ENCODE measurements at places on chromosomes 7 and 10.

GRCh38 chr7:93147363-93147762 lies 822 bp downstream of the SAMD9L start:
- DNase-seq: no peak

GRCh38 chr10:77834540-77834939 lies 92.0 kb downstream of the DLG5 start:
- DNase-seq: no peak

DNA sequence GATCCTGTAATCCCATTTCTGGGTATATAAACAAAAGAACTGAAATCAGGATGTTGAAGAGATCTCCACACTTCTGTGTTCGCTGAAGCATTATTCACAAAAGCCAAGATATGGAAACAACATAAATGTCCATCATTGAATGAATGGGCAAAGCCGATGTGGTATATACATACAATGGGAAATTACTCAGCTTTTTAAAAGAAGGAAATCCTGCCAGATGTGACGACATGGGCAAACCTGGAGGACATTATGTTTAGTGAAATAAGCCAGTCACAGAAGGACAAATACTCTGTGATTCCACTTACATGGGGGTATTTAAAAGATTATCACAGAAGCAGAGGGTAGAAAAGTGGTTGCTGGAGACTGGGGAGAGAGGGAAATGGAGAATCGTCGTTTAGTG lies 23.9 kb upstream of the FAM107B start:
- DNase-seq: no peak

GRCh38 chr7:119919986-119920385 lies 353.0 kb upstream of the KCND2 start:
- DNase-seq: no peak

- no peak for DNase-seq
Observed at GRCh38 chr7:44748948-44749731, 493 bp downstream of the ZMIZ2 start.

GRCh38 chr7:130918129-130919052 lies 184.4 kb upstream of the KLF14 start:
- DNase-seq: no peak

GRCh38 chr7:112293416-112293815 lies 86.9 kb downstream of the ZNF277 start:
- DNase-seq: no peak

DNA sequence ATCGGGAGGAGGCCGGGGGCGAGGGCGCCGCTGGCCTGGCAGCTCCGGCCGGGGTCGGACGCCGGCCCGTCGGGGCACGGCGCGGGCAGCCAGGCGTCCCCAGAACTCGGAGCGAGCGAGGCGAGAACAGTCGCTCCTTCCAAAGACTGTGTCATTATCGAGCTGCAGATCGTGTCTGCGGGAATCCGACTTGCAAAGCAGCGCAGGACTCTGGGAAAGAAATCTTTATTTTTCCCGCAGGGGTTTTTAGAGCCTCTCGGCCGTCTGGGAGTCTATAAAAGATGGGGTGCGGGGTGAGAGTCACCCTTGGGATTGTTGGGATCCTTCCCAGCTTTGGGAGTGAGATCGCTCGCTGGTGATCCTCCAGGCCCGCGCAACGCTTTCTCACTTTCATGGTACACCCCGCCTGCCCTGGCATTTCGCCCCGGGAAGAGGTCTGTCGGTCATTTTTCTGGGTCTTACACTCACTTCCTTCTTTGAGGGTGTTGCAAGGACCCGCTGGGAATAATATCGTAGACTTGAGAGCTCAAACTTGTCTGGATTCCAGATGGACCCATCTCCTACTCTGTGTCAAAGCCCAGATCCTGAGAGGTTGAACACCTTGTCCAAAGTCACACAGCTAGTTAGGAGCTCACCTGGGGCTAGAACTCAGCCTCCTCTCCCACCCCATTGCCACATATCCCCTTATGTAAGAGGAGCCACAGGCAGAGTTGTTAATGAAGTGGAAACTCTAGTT lies 1.0 kb downstream of the UBTD1 start:
- DNase-seq: peak; percentile 52

DNA sequence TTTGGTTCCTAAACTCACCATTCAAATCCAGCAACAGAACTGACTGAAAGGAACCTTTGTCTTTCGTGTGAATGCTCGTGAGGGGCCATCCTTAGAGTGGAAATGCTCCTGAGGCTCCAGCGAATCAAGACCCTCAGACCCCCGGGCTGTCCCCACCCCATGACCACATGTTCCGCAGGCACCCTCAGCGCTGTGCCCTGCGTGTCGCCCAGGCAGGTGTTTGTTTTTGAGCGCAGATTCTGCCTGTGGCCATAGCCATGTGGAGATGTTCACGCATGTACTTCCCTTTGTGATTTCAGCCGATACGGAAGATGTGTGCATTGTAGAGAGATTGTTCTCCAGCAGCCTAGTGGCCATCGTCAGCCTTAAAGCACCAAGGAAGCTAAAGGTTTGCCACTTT lies 24.2 kb downstream of the WIPI2 start:
- DNase-seq: no peak

DNA sequence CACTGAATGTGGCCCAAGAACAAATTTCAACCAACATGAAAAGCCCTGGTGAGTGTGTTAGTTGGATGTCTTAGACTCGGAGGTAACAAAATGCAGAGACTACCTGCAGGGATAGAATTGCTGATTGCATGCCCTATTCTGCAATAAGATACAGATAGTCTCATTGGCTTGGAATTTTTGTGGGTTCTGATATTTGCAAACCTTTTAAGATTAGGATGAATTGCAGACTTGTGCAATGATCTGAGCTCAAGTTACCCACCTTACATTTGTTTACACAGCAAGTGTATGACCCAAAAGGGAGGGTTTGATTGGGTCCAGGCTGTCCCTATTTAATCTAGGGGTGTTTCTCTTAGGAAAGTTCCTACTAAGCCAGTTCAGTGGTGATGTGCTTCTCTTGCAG lies 45.4 kb downstream of the GPR37 start:
- DNase-seq: no peak

DNA sequence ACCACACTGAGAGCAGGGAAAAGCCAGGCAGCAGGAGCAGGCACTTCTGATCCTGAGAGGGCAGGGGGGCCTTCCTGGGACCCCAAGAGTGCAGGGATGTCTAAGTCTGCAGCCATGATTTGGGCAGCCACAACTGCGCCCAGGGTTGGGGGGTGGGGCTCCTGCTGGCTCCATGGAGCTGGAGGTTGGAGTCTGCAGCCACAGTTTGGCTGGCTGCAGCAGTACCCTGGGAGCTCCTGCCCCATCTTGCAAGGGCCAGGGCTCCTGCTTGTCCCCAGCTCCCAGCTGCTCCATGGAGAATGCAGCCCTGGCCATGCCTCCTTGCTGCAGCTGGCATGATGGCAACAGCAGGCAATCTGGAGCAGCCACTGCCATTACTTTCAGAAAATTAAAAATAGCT lies 679.7 kb upstream of the LRRTM3 start:
- no peak for DNase-seq

GRCh38 chr7:19119870-19120486 lies 2.5 kb upstream of the TWIST1 start:
- no peak for DNase-seq

DNA sequence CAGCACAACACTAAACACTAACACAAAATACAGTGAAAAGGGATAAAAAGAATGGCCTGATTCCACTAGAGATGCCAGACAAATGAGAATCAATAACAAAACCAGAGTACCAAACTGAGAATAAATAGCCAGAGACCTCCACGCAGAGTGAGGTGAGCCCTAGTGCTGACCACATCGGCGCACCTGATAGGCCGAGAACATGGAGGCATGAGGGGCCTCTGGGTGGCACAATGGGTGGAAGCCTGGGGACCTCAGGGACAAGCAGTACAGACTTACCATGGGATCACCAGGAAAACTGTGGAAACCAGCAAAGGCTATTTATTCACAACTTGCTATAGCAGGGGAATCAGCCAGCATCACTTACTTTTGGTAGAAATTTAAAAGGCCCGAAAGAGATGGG lies 1.8 kb upstream of the CSGALNACT2 start:
- DNase-seq: no peak

- DNase-seq: no peak
Observed at GRCh38 chr10:71520042-71520441, 123.3 kb downstream of the CDH23 start.

- no peak for DNase-seq
Observed at GRCh38 chr10:126734015-126734414, 63.5 kb upstream of the C10orf90 start.

- no peak for DNase-seq
Observed at GRCh38 chr10:32263300-32263699, 83.7 kb downstream of the EPC1 start.

- DNase-seq: no peak
Observed at GRCh38 chr7:135490783-135491182, 19.1 kb downstream of the CNOT4 start.

GRCh38 chr10:11274452-11274851 lies 256.8 kb downstream of the CELF2 start:
- no peak for DNase-seq

DNA sequence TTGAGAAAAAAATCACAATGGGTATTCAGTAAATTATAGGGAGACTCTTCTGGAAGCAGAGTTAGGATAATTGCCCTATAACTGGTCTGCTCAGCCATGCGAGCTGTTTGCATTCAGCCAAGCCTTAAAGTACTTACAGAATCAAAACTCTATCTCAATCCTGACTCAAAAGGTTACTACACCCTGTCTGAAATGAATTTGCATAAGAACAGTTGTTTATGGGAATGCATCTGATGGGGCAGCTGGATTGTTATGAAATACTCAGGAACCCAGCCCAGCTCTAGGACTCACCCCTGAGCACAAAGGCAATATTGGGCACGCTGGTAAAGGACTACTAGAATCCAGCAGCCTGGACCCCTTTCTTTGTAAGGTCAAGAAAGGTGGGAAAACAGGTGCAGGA lies 38.8 kb downstream of the AKR1B15 start:
- DNase-seq: no peak

DNA sequence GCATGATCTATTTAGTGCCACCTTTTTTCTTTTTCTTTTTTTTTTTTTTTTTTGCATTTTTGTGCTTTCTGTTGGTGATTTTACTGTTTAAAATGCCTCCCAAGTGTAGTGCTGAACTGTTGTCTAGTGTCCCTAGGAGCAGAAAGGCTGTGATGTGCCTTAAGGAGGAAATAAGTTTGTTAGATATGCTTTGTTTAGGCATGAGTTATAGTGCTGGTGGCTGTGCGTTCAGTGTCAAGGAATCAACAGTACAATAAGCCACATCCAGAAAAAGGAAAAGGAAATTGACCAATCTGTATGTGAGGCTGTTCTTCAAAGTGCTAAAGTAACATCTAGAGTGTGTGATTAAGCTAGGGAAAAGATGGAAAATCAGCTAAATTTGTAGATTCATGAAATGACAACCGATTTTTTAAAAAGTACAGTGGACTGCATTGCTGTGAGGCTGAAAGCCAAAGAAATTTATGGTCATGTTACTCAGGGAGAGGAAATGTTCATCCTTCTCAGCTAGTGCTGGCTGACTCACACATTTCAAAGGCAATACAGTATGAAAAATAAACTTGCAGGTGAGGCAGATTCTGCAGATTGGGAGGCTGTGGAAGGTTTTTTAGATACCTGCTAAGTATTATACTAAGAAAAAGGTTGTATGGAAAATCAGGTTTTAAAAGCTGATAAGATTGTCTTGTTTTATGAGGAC lies 122.7 kb upstream of the ADCY1 start:
- no peak for DNase-seq

GRCh38 chr10:5999440-6000165 lies 22.3 kb upstream of the IL15RA start:
- DNase-seq: no peak

DNA sequence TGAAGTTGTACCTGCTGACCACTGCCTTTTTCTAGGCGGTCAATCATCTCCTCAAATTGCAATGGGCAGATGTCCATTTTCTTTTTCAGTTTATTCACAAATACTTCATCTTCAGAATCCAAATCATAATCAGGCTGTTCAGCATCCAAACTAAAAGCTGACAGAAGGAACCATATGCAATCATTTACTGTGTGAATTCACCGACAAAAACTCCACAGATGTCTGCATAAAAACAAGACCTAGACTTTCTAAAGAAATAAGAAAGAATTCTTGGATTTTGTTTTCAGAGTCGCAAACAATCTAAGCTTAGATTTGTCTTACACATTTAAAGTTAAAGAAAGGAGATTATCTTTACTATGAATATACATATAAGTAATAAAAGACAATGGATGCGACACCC lies 53.4 kb downstream of the EPC1 start:
- DNase-seq: no peak

GRCh38 chr7:130367836-130368746 lies 12.2 kb upstream of the CPA1 start:
- DNase-seq: no peak

DNA sequence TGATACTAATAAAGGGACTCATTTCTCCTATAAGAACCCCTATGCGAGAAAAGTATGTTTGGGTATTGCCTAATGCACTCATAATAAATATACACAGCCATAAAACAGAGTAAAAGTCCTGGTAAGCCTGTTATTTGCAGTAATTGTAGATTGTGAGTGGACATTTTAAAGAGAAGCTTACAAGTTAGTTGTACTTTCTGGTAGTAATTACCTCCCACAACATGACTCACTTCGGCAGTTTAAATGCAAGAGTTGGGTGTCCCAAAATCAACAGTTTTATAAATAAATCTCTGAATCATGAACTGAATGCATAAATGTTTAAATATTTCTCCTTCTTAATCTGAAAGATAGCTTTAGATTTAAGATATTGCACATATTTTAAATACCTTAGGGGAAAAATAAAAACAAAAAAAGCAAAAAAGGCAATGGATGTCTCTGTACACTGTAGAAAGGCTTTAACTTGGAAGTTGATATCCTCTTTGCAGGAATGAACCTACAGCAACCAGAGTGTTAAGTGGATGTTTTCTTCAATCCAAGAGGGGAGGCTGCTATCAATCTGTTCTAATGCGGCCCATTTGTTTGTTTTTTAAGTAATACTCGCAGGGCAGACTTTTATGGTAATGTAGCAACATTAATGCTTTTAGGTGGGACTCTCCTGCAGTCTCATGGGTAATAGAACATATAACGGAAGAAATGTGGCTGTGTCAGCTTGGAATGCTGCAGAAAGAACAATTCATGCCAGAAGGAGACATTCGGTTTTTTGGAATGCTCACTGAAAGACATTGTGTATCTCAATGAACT lies 57.3 kb upstream of the ZEB1 start:
- DNase-seq: no peak

All from nucleus accumbens (tissue), 56 donors.